Activated naive CD4-positive, alpha-beta T cell treated with Interleukin-2 at 50 U/mL for 16 hours (primary cell): ENCODE measurements at places on chromosomes 3 and 15.

- no peak for DNase-seq
These were observed 598.1 kb upstream of the GOLIM4 start for GRCh38 chr3:168693870-168694269.

DNA sequence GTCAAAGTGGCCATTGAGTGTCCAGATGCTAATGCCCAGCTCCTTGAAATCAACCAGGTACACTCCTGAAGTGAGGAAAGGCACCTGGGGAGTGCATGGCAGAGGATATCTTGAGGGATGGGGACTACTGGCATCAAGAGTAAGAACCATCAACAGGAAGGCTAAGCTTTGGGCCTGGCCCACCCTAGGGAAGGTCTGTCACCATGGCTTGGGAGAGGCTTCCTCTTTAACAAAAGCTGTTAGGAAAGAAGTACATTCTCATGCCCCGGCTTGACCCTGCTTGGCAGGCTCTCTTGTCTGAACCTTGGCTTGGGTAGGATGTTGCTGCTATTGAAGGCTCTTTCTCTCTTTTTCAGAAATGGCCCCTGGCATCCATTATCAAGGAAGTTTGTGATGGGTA, 43.7 kb upstream of the TUBGCP5 start:
- no peak for DNase-seq

- no peak for DNase-seq
These were observed 20.7 kb upstream of the PPARG start for GRCh38 chr3:12268049-12268735.

DNA sequence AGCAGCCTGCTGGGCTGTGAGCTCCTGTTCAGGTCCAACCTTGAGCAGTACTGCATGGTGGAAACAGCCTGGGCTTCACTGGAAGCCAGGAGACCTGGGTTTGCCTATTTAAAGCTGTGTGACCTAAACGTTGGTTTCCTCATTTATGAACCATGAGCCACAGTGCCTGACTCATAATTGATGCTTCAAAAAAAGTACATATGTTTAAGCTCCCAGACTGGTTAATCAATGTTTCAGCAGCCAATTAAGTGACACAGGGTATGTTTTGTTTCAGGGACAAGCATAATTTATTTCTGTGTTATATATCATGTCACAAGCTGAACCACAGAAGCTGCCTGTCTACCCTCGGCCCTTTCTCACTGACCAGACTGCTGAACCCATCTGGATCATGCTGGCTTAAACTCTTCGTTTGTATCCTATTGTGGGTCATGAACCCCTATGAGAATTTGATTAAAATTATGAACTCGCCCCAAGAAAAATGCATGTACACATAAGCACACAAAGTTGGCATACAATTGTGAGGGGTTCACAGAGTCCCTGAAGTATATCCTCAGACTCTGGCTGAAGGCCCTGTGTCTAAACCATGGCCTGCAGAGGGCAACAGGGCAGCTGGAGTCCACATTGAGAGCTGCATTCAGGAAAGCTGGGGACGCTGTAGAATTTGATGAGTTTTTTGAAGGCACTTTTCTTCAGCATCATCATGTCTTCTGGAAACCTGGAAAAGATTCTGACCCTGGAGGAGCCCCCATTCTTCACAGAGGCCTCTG, 23.7 kb downstream of the HDC start:
- DNase-seq: no peak

GRCh38 chr3:102225407-102226132, 209.2 kb upstream of the ZPLD1 start:
- no peak for DNase-seq

DNA sequence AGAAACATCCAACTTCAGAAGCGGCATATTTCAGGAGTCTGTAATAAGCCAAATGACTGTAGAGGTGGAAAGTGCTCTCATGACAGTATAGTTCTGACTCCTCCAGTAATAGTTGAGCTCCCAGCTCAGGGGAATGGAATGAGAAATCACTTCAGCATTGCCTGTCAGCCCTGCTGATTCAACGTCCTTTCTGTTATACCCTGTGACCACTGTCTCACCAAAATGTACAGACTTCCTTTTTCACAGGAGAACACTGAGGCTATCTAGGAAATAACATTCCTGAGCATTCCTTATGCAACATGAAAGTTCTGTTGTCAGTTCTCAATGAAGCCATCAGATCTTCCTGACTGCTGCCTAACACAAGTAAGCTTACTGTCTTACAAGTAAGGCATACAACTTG, 284.5 kb upstream of the MME start:
- no peak for DNase-seq

- no peak for DNase-seq
These were observed 7.0 kb downstream of the ROPN1 start for GRCh38 chr3:123984957-123985356.

- DNase-seq: no peak
These were observed 26.7 kb downstream of the PIAS1 start for GRCh38 chr15:68080783-68081182.

DNA sequence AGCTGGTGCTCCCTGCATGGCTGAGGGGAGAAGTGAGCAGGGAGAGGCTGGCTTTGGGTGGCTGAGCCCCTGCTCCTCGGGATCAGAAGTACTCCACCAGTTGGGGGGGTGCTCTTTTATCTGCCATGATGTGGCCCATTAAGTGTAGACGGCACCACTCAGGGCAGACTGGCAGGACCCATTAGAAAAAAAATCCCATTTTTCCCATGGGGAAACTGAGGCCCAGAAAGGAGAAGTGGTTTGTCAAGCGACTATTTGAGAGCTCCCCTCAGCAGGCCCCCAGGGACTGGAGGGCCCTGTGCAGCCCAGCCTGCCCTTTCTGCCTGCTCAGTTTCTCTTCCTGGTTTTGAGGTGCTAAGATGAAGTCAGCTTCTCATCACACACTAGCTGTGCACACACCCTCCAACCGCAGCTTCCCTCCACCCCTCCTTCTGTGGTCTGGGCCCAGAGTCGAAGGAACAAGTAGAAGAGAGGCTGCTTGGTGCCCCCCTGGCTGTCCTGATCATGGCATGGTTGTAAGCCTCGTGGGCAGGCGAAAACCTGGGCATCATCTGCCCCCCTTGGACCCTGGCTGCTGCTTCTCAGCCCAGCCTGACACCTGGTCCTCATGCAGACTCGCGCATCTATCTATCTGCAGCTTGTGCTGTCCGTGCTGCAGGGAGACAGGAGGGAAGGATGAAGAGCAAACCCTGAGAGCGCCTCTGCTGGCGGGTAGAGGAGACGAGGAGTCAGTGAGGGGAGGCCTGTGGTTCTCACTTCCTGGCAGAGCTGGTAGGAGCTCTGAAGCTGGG, 5.6 kb downstream of the CSK start:
- DNase-seq: peak; percentile 92

DNA sequence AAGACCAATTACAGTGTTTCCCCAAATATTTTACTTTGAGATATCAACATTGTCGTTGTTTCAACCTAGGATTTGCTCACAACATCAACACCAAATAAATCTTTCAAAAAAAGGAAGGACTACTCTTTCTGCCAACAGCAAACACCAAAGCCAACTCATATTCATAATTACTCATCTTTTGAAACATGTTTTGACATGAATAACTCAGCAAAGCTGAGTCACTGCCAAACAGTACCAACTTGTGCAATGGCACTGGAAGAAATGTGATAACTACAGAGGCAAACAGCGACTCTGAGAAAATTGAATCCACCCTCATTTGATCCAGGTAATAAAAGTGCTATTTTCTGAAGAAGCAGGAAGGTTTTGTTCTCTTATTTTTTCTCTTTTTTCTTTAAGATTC, 67.2 kb downstream of the PEX5L start:
- DNase-seq: no peak

DNA sequence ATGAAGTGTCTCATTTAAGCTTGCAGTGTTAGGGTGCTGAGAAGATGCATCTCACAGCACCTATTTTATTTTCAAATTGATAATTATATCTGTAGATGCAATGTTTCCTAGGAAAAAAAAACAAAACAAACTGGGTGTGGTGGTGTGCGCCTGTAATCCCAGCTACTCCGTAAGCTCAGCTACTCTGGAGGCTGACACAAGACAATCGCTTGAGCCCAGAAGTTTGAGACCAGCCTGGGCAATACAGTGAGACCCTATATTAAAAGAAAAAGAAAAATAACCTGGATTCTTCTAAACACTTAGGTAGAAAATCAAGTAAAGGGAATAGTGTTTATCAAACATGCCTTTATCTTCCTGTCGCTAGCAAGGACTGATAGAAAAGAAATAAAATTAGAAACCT, 1.9 kb downstream of the MINDY2 start:
- DNase-seq: no peak

- DNase-seq: no peak
These were observed 25.9 kb downstream of the ACP3 start for GRCh38 chr3:132343018-132343612.

DNA sequence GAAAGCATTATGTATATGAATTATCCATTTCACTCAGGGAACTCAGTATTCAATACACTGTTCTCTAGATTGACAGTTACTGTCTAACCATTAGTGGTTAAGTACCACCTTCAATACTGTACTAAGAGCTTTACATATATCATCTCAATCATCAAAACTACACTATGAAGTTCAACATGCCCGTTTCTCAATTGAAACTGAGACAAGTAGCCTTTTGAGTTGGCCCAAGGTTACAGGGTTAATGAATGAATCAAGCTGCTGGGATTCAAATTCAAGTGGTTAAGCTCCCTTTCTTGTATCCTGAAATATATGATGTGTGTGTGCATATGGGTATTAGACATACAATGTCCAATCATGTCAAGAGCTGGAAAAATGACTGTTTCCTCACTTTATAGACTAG, 5.8 kb downstream of the TASOR start:
- no peak for DNase-seq

DNA sequence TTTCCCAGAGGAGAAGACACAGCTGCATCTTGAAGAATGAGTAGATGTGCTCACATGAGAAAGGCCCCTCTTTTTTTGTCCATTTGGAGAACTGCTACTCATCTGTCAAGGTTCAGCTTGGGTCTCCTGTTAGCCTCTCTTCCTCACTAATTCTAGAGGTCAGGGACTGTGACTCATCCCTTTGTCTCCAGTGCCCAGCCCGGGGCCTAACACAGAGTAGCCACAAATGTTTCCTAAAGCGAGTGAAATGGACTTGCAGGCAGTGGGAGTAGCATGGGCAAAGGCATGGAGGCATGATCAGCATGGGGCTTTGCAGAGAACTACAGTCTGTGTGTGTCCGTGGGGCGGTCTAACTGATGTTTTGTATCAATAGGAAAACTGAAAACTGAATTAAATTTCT, 33.9 kb upstream of the MRPS22 start:
- DNase-seq: no peak

DNA sequence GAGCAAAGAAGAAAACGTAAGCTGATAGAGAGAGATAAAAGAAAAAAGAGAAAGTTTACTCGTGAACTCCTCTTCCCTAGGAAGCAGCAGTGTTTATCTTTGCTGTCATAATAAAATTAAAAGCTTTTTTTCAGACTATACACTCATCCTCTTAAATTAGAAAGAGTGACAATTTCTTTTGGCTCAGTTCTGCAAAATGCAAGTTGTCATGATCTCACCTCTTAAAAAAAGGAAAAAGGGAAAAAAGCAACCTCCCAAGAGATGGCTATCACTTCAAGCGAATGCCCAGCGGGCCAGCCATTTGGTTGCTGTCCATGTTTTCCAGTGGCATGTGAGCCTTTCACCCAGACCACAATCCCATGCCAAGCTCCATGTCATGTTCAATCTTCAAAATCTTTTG, 7.0 kb upstream of the THBS1 start:
- DNase-seq: no peak

DNA sequence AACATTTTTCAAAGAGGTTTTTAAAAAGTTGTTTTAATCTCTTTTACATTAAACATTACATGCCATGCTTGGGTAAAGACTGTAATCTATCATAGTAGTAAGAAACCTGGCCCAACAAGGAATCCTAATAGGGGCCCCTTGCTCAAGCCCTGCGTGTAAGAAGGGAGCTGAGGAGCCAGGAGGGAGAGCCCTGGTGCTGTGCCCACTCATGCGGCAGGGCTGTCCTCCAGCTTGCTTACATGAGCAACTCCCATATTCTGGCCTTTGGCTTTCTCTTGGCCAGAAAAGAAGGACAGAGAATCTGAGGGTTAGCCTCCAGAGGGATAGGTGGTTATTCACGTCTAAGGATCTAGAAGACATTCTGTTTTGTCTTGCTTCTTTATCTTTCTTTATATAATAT, 49.8 kb downstream of the KBTBD12 start:
- no peak for DNase-seq

GRCh38 chr15:41292521-41292920, 39.9 kb downstream of the OIP5 start:
- DNase-seq: no peak

- DNase-seq: no peak
These were observed 115.3 kb upstream of the NEO1 start for GRCh38 chr15:72936691-72937679.

DNA sequence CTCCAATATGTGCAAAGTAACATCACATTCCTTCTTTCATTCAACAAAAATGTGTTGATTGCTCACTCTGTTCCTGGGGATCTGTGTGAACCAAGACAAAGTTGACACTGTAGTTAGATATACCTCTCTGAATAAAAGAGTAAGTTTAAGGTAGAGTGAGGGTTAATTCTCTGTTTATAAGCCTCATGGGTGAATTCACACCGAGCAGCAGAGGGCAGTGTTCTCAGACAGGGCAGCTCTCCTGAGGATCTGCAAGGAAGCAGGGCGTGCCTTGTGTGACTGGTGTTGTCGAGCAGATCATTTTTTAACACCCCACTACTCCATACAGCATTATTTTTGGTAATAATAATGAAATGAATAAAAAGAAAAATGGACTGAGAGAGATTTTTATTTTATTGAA, 34.4 kb downstream of the PAQR9 start:
- DNase-seq: peak; percentile 43

DNA sequence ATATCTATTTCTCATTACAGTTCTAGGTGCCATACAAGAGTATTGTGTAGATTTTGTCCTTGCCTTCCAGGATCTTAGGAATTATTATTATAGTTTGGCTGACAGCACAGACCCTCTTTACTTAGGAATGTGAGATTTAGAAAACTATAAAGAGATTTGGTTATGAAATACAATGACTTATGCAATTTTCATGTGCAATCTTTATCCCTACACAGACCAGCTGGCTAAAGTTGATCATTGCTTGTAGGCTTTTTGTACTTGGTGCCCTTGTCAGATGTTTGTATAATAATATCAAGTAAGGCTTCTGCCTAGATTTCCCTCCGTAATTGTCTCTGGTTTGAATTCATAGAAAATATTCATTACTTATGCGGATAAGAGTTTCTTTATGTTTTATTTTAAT, 174.5 kb upstream of the GAP43 start:
- DNase-seq: no peak

GRCh38 chr15:73028831-73029451, 23.3 kb upstream of the NEO1 start:
- DNase-seq: no peak

DNA sequence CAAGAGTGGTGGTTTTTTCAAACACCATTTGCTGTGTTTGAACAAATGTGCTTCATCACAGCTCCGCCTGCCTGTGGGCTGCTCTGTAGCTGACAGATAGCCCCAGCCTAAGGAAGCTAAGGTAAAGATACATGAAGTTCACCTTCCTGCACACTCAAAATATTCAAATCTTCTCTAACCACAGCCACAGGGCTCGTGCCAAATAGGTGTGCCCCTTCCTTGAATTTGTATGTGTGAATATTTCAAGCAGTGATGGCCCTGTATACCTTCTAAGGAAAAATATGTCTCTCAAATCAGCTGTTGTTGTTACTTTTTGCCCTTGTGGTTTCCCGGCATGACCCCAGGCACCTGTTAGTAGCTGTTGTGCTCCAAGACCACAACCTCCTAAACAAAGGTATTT, 92.8 kb downstream of the CCNL1 start:
- peak; percentile 20 for DNase-seq

GRCh38 chr15:25683911-25684310, 179.2 kb downstream of the ATP10A start:
- DNase-seq: no peak

GRCh38 chr15:69792823-69793222, 304.9 kb downstream of the TLE3 start:
- no peak for DNase-seq

- DNase-seq: no peak
These were observed 610 bp downstream of the LIPC start for GRCh38 chr15:58432401-58432800.
